ENCODE measurements at places on chromosomes 4 and X.

DNA sequence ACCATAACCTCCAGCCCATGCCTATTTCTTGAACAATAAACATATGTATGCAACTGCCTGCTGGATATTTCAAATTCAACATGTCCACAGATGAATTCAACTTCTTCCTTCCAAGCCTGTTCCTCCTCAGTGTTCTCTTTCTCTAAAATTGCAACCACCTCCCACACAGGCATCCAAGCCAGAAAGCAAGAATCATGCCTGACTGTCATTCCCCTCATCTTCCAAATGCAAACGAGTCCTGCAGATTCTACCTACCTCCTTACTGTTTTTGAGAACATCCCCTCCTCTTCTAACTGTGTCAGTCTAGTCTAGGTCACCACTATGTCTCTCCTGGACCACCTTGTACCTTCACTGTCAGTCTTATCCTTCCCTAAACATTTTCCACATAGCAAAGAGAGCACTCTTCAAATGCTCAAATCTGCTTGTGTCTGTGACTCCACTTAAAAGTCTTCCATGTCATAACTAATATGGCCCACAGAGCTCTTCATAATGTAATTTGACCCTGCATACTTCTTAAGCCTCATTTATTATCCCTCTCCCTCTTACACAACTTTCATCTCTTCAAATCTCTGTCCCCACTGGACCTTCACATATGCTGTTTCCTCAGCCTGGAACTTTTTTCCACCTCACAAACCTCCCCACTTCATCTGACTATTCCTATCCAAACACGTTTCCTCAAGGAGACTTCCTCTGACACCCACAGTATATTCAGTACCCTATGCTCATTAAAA lies 25.7 kb downstream of the MAPK10 start:
- no peak for DNase-seq

DNA sequence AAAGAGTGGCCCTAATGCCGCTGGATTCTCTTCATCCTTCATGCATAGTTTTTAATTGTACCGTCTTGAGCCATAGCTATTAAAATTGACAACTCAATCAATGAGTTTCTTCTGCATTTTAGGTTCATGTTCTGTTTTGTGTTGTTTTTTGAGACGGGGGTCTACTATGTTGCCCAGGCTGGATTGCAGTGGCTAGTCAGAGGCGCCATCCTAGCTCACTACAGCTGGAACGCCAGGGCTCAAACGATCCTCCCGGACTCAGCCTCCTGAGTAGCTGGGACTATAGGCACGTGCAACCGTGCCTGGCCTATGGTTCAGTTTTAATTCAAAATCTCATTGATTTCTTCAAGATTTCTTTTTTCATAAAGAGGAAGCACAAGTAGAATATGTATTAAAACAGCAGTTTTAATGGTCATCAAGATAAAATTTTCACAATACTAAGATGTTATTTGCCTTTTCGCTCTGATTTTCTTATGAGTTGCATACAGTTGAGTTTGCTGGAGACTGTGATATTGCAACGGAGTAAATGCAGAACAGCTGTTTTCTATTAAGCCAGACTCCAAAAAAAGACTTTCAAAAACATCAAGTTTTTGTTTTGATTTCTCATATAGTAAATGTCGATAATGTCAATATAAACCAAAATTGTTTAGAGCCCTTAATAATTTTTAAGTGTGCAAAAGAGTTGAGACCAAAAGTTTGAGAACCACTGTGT lies 1.1 kb upstream of the STX18 start:
- no peak for DNase-seq

DNA sequence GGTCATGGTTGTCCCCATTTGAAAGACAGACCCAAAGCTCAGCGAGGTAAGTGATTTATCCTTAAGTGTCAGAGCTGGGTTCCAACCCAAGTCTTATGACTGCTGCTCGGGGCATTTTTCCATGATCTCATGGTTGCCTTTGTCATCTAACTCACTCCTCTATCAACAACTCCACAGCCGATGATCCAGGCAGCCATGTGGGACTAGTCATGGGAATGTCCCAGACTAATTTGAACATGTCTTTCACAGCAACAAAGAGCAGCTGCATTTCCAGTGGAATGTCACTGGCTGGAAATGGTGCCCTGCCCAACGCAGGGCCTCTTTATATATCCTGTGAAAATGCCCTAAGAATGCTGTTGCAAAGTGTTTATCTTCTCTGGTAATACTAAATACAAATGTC lies 284.8 kb upstream of the PPARGC1A start:
- DNase-seq = no peak

DNA sequence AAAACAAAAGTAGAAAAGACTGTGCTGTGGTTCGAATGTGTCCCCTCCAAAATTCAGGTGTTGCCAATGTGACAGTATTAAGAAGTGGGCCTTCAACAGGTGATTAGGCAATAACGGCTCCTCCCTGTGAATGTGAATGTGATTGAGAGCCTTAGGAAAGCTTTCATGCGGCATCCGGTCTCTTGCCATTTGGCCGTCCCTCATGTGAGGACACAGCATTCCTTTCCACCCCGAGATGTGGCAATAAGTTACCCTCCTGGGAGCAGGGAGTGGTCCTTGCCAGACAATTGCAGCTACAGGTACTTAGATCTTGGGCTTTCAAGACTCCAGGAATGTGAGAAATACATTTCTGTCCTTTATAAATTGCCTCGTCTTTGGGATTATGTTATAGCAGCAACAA lies 129.3 kb downstream of the CPEB2 start:
- DNase-seq = no peak

- DNase-seq = no peak
These were observed 133.4 kb upstream of the NAP1L5 start for GRCh38 chr4:88831031-88831430.

DNA sequence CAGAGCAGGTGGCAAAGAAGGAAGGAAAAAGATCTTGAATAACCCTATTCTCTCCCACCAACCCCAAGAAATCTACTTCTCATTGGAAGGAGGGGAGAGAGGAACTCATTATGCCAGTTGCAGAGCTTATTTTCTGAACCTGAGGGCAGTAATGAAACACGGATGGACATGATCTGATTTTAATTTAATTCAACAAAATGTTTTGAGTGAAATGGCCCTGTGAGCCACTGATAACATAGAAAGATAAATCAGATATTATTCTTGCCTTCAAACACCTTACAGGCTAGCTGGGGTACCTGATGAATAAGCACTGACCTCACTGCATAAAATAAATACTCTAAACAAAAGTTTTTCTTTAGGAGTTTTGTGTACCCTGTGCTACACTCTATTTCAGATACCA lies 30.3 kb downstream of the DAPP1 start:
- DNase-seq = no peak

DNA sequence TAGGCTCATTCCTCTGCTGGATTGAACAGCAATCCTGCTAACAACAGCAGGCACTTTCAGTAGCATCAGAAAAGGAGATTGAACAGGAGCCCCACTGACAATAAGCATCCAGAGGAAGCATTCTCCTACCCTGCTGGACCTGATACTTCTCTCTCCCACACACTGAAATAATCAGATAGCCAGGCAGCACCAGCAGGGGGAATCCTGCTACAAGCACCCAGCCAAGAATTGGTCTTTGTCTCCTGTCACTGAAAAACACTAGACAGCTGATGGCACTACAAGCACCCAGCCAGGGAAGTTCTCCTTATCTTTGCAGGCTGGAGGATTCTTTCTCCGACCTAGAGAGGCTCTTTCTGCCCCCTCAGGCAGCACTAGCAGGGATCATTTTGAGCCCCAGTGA lies 444.3 kb upstream of the GRIA3 start:
- DNase-seq = peak; percentile 7

GRCh38 chr4:74621616-74622015 lies 172.7 kb downstream of the BTC start:
- DNase-seq = no peak

DNA sequence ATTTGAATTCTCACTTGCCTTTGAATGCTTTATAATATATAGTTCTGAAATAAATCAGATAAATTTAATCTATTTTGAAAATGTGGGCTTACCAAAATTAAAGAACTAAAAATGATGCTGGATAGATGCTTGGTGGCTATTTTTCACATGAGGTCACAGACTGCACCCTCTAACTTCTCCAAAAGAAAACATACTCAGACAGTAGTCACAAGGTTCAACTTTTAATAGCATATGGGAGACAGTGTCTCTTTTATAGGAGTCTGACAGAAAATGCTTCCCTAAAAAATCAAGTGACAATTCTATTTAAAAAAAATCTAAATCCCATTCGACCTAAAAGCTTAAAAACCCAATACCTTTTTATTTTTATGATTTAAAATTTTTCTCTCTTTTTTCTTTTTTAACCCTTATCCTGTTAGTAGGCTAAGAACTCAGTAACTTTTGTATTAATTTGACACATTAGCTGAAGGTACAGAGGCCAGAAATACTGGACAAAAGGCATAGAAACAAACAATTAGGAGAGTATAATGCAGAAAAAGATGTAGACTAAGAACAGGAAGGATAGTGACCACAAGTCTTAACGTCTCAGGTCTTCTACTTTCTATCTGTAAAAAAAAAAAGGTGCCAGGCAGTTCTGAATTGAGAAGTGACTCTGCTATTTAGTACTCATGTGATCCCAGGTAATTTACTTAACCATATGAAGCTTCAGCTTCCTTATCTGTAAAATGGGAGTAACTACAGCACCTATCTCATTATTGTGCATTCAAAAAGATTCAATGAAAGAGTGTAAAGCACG lies 7.6 kb downstream of the TIGD4 start:
- no peak for DNase-seq

GRCh38 chr4:3641501-3641900 lies 109.3 kb upstream of the LRPAP1 start:
- no peak for DNase-seq

DNA sequence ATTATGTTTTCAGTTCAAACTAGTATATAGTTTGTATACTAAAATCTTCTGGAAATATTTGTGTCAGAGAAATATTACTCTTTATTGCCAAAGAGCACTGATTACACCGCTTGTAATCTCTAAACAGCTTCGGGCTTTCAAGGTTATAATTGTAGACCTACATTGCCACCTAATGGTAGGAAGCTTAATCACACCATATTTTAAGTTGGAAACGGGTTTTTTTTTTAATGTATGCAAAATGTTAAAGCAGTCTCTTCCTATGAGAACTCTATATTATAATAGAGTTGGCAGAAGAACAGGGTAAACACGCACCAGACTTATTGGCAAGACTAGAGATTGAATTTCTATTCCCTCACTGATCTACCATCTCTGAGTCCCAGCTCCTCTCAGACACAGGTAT lies 19.5 kb upstream of the NFXL1 start:
- DNase-seq = peak; percentile 63

- no peak for DNase-seq
These were observed 99.0 kb downstream of the ARSJ start for GRCh38 chr4:113880240-113881028.

DNA sequence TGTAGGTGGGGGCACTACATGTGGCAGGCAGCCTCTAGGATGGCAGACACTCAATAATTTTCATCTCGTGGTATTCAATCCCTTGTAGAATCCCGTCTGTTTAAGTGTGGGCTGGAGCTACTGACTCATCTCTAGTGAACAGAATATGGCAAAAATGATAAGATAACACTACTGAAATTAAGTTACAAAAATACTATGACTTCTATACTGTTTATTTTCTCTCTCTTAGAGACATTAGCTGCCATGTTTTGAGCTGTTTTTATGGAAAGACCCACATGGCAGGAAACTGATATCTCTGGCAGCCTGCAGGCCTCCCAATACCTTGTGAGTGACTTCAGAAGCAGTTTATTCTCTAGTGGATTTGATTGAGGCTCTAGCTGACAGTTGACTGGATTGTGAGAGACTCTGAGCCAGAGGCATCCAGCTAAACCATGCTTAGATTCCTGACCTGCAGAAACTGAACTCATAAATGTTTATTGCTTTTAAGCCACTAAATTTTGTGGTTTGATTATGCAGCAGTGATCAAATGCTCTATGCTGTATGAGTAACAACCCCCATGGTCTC lies 298.8 kb upstream of the CTSO start:
- DNase-seq = no peak

- DNase-seq = no peak
These were observed 61.4 kb upstream of the ENPEP start for GRCh38 chr4:110414561-110414920.

- no peak for DNase-seq
These were observed 2.3 kb downstream of the CXCL8 start for GRCh38 chr4:73742490-73743160.

DNA sequence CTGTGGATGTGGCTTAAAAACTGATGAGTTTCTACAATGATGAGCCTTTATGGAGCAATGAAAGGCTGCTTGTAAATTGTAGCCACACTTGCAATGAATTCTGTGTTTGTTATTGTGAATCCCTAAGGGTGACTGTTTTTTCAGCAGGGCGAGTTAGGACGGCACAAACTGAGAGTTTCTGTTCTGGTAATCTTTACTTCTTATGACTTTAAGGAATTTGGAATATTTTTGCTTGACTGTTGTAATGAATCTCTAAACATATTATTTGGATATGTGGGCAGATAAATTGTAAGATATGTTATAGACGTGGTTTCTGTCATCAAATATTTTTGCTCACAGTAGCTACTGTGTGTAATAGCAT lies 22.2 kb downstream of the RBPJ start:
- peak; percentile 46 for DNase-seq
